ENCODE measurements at places on chromosomes 3 and 15.

DNA sequence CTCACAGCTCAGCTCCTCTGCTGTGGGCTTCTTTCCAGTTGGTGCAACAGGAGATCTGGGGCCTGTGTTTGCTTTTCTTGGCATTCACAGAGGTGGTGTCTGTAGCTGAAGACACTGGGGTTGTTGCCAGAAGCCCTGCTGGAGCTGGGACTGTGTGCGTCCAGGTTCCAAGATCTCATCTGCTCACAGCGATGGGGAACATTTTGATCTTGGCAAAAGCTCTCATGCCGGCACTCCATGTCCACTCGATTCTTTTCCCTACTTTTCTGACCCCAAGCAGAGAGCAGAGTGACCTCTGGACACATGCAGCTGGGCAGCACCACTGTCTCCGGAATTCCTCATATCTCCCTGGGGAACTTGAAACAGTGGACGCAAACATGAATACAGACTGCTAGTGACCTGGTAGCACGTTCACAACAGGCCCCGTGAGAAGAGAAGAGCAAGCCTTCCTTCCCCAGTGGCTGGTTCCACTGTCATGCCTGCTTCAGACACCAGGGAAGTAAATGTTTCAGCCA, 36.1 kb upstream of the MECOM start:
- no peak for DNase-seq

DNA sequence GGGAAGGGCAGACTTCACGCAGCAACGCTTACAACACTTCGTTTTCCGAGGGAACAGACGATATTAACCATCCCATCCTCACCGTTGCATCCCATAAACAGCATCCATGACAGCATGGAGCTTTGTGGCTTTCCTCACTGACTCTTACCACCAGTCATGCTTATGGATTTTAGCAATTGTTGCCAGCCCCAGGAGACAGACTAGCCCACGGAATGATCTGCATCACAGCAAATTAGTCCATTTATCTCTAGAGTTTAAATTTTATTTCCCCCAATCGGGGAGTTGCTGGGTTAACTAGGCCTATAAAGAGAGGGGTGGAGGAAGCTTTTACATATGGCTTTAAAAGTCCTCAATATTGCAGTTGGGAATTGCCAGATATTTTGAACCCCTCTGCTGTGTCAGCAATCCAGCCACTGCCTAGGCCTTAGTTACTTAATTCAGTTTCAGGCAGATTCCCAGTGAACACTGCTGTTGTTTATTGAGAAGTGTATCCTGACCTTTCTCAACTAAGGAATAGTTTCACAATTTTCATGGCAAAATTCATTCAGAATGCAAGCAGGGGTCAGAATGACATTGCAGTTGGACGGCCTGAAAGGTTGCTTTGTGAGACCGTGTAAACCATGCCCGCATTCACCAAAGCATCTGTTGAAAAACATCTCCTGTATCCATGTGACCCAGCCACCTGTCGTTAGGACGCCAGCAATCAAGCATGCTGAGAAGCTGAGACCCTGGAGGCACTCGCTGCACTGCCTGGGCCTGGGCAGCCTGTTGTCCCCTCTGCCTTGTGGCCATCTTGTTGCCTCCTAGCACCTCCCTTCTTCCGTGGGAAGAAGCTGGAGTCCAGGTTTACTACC, 397.4 kb upstream of the TPM1 start:
- no peak for DNase-seq

DNA sequence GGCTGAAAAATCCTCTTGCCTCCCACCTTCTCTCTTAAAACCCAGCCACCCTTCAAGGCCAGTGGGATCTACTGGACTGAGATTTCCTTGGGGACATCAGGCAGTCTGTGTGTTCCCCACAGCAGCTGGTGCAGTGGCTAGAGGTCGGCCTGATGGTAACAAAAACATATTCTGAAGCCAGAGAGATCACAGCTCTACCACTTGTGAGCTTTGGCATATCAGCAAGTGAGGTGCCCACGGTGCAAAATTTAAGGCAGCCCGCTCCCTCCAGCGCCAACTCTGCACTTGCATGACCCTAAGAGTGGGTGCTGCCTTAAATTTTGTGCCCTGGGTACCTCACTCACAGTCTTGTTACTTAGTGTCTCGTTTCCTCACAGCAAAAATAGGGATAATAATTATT, 97.2 kb downstream of the MESD start:
- no peak for DNase-seq

- DNase-seq = no peak
Observed at GRCh38 chr3:171228240-171228639, 201.7 kb upstream of the SLC2A2 start.

DNA sequence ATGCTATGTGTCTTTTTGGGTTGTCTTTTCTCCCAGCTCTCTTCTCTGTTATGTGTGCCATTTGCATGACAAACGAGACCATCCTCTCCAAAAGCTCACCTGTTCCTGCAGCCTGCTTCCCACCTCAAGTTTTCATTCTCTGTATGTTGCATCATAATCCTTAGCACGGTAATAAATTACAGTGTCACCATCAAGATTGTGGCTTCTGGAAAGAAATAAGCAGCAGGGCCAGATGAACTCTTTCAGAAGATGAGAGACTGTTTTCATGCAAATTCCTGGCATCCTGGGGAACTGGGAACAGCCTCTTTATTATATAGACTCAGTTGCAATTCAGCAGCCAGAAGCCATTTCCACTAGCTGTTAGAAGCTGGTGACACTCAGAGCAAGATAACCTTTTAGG, 436.7 kb downstream of the EPHB1 start:
- no peak for DNase-seq

All from activated CD8-positive, alpha-beta memory T cell treated with anti-CD3 and anti-CD28 coated beads for 24 hours (primary cell).